ENCODE measurements at places on chromosomes 16 and 17.
A peak's percentile ranks its signal among the peaks of the same experiment; 100 is the strongest.

- peak; percentile 95 for DNase-seq
These were observed 45.8 kb upstream of the PVALEF start for GRCh38 chr17:81119223-81120148.

- no peak for DNase-seq
These were observed at the start of gene DOC2A for GRCh38 chr16:30010844-30011713. Gene DOC2A (minus strand): TSS chr16:30011027. CDS start chr16:30010222, 805 bp downstream.

- DNase-seq, result no peak
These were observed 25.5 kb downstream of the MAP3K14 start for GRCh38 chr17:45291171-45291805.

GRCh38 chr16:23676924-23677480 lies 1.7 kb upstream of the PLK1 start:
- DNase-seq, result peak; percentile 34

- no peak for DNase-seq
These were observed 19.9 kb downstream of the CEP295NL start for GRCh38 chr17:78883089-78883532.

DNA sequence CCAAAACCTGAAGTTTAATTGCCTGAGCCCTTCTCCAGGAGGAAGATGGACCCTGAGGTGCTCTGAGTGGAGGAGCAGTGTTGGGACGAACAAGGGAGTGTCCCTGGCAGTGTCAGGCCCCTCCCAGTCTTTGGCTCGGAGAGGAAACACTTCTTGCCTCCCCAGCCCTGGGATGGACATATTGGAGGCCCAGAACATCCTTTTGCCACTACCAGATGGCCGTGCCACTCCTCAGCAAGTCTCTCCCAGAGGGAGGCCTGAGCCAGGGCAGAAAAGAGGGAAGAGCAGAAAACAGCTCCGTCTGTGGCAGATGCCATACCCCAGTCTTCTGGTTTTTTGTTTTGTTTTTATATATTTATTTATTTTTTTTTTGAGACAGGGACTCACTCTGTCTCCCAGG lies 91.5 kb upstream of the CRHR1 start:
- DNase-seq, result no peak

DNA sequence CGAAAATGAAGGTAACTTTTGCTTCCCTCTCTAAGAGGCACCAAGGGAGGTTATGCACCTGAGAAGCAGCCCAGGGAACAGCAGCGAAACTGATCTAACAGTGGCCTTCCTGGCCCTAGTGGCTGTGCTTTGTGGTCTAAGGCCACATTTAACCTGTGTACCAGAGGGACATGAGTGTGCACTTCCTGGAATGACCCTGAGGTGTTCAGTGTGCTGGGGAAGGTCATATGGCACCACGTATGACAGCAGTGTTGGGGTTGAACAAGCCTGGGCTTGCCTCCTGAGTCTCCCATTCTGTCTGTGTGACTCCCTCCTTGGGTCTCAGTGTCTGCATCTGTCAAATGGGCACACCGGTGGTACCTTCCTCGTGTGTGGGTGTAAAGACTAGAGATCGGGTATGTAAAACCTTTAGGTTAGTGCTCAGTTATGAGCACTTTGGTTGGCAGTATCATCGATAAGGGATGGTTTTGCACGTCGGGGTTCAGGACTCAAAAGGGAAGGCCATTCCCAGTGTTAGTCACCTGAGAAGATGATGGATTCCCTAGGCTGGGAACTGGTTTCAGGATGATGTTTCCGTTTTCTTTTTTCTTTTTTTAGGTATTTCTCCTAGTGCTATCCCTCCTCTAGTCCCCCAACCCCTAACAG lies 31.9 kb downstream of the PLCG2 start:
- no peak for DNase-seq

DNA sequence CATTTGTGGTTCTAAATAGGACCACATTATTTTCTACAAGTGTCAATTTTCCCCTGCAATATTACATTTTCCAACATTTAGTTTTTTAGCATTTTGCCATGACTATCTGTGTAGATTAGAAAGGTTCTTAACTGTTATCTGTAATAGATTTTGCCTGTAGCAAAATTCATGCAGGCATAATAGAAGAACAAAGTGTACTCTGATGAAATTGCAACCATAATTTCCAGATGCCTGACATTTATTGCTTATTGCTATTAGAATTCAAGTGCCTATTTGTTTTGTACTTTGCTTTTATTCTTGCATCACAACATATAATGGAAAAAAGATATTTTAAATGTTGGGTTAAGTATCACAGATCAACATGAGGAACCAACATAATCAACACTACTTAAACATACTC lies 337.7 kb downstream of the TOX3 start:
- no peak for DNase-seq

DNA sequence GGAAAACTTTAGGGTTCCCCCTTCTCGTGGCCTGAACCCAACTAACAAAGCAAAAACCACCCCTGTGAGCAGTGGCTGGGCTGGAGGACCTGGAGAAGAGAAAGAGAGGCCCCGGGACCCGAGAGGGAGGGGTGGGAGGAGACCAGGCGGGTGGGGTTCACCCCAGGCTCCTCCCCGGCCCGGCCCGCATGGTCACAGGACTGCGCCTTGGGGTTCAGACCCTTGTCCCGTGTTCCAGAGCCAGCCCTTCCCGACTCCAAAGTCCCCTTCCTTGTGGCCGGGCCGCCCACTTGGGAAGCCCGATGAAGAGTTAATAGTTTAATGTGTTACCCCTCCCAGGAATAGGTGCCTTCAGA lies 852 bp downstream of the MARVELD3 start:
- DNase-seq, result no peak

GRCh38 chr16:61246592-61246991 lies 789.6 kb downstream of the CDH8 start:
- DNase-seq, result no peak
